ENCODE measurements at places on chromosomes 12 and 14.

GRCh38 chr12:45987340-45987727 lies 3.0 kb downstream of the SCAF11 start:
- DNase-seq = no peak

GRCh38 chr12:22082190-22082701 lies 36.2 kb downstream of the CMAS start:
- no peak for DNase-seq

- DNase-seq = no peak
Measured at GRCh38 chr14:90387206-90387760, 9.5 kb upstream of the CALM1 start.

DNA sequence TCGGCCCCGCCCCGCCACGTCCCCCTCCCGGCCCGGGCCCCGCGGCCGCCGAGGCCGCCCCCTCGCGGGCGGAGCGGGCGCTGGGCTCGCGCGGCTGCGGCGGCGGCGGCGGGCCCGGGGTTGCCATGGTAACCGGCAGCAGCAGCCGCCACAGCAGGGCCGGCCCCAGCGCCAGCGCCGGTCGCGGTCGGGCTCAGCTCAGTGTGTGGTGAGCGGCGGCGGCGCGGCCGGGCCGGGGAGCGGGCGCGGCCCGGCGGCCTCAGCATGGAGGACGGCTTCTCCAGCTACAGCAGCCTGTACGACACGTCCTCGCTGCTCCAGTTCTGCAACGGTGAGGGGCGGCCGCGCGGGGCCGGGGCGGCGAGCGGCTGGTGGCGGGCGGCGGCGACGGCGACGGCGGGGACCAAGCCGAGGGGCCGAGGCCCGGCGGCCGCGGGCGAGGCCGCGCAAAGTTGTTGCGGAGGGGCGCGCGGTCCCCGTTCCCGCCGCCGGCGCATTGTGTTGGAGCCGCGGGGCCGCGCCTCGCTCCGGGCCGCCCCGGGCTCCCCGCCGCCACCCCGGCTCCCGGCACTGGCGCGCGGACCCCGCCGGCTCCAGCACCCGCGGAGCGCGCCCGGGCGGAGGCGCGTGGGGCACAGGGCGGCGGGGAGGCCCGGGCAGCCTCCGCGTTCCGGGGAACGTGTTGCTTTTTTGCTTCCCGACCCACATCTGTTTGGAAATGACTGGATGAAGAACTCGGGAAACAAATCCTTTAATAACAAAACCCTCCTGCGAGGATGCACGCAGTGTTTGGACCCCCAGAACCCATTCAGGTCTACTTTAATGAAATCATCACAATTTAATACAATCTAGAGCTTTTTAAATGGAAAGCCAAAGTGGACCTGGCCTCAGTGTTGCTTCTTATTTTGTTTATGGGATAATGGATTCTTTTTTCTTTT lies at the start of gene EML1:
TSS of gene EML1 (plus strand) at position 201 of the 938 bp plus-strand sequence. CDS start at position 265, 64 bp downstream.
- DNase-seq = peak; percentile 99

DNA sequence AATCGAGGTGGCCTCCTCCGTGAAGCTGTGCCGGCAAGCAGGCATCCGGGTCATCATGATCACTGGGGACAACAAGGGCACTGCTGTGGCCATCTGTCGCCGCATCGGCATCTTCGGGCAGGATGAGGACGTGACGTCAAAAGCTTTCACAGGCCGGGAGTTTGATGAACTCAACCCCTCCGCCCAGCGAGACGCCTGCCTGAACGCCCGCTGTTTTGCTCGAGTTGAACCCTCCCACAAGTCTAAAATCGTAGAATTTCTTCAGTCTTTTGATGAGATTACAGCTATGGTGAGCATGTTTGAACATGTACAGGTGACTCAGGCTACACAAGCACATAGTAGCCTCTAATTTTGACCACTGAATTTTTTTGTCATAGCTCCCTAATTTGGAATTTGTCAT lies 59.7 kb downstream of the ATP2A2 start:
- no peak for DNase-seq

GRCh38 chr12:10320643-10321042 lies 13.0 kb downstream of the KLRD1 start:
- no peak for DNase-seq

- DNase-seq = no peak
Measured at GRCh38 chr14:101121508-101122139, 218.1 kb upstream of the RTL1 start.

- DNase-seq = no peak
Measured at GRCh38 chr14:100065111-100065871, at the start of gene EVL. Gene EVL, plus strand, starts transcription at chr14:100065422. Its CDS starts 79 bp downstream, at chr14:100065501.

GRCh38 chr12:25725931-25726330 lies 172.8 kb upstream of the LMNTD1 start:
- peak; percentile 71 for DNase-seq

DNA sequence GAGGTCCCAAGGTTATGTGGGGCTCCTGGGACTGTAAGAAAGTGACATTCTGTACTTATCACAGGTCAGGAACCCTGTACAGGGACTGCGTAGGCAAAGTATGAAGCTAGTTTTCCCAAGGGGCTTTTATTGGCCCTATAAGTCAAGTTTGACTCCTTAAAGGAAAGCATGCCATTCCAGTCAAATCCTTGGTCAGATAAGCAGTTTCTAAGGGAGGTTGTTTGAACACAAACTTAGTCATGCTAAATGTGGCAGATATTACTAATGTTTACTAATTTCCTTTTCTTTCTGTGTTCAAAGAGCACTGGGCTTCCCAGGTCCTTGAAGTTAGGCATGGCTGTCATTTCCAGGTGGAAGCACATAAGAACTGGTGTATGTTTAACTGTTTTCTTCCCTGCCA lies 472.4 kb downstream of the ATP23 start:
- no peak for DNase-seq
